ENCODE measurements at places on chromosomes 13 and 19.

GRCh38 chr13:99375738-99376080, 68.5 kb upstream of the GPR183 start:
- DNase-seq, result no peak

DNA sequence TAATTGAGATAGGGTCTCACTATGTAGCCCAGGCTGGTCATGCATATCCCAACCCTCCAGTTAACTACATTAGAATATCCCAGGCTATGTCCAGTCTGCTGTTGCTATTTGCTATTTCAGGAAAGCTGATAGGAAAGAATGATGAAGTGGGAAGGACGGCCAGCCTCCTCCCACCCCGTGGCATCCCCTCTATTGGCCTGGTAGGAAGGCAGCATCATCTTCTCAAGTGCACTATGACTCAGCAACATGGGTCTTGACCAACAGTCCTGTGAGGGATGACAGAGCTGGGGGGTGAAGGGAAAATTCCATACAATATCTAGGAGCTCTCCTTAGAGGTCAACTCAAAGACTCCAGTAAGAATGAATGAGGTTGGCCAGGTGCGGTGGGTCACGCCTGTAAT, 48.0 kb upstream of the ABCC4 start:
- DNase-seq, result no peak

GRCh38 chr13:86841264-86841663, 829.9 kb upstream of the SLITRK5 start:
- DNase-seq, result no peak

DNA sequence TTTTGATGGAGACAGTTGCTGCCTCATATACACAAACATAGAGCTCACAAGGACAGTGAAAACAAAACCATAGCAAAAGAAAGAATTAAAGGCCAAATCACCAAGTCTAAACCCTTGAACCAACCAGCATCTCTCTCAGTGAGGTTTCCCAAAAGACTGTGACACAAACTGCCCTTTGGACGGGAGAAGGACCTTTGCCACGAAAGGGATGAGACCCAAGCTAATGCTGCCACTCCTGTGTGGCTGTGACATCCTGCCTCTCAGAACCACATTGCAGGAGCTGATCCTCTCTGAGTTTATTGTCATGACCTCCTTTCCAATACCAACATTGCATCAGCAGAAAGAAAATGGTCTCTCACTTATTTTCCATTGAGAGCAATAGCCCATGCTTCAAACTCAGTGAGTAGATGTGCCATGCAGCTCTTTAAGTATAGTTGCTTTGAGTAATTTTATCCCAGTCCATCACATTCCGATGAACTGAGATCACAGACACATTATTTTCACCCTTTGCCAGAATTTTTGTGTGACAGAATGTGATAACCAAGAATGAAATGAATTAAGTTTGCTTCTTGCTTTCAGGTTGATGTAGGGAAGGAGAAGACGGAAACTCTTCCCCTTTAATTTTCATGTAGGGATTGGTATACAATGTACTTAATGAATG, 133.5 kb upstream of the IRS2 start:
- no peak for DNase-seq

DNA sequence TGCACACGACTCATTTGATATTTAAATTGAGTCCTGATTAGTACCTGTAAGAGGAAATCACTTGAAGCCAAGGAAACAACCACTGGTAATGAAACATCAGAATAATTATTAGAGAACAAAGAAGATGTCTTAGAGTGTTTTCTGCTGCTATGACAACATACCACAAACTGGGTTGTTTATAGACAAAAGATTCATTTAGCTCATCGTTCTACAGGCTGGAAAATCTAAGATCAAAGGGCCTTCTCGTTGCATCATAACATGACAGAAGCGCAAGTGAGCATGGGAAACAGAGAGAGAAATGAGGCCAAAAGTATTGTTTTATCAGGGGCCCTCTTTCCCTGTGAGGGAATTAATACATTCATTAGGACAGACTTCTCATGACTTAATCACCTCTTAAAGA, 1024.0 kb upstream of the PCDH9 start:
- no peak for DNase-seq

DNA sequence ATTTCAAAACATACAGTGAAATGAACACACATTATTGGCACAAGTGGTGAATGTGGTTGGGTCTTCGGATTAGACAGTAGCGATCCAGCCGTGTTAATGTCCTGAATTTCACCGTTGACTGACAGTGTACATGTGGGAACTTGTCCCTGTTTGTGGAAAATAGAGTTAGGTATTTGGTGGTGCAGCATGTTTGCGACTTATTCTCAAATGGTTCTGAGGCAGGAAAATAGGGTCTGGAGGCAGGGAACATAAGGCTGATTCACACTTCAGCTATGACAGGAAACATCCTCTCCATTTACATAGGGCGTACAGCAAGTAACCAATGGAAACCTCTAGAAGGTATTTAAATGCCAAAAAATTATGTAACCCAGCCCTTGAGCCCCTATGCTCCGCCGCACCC, 4.2 kb downstream of the LGALS7B start:
- no peak for DNase-seq
